NCI-H1436 (cell line): ENCODE measurements at places on chromosomes 3 and 15.

GRCh38 chr3:27613846-27614500, 108.2 kb downstream of the EOMES start:
- no peak for DNase-seq

GRCh38 chr3:149122721-149123578, 6.5 kb upstream of the HPS3 start:
- DNase-seq, result no peak

- no peak for DNase-seq
These were observed 3.6 kb downstream of the CEP19 start for GRCh38 chr3:196708467-196708866.

GRCh38 chr15:48062148-48062872, 58.5 kb upstream of the SLC24A5 start:
- DNase-seq, result peak; percentile 52

DNA sequence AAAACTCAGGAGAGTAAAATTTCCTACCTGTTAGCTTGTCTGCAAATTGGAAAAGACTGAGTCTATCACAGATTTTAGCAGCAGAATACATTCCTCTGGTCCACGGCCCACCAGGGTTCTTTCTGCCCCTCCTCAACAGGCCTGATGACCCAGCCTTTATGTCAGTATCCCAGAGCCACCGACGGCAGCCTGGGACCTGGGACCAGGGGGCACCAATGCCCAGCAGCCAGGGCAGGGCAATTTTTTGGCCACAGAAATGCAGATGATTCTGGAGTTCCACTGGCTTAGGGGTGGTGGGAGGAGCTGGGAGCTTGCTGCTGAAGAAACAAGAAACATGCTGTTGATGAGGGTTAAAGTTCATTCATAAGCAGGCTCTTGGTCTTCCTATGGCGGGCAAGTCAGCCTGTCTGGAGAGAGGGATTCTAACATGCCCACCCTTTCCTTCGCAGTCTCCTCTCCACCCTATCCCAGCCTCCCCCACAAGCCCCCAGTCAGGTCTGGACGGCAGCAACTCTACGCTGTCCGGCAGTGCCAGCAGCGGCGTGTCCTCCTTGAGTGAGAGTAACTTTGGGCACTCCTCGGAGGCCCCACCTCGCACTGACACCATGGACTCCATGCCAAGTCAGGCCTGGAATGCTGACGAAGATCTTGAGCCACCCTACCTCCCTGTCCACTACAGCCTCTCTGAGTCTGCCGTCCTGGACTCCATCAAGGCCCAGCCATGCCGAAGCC, 4.3 kb upstream of the MANF start:
- no peak for DNase-seq

DNA sequence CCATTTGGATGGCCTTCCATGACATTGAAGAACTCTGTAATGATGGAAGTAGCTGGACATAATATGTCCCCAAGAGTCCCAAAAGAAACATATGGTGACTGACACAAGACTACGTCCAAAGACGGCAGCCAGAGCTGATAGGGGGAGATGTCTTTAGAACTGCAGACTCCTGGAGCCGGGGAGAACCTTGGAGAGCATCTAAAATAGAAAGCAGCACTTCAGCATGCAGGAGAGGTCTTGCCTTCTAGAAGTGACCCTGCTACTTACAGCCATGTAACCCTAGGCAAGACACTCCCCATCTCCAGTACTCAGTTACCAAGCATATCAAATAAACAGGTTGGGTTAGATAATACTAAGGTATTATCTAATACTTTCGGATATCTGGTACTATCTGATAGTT, 143.8 kb upstream of the BCL6 start:
- DNase-seq, result no peak

- no peak for DNase-seq
These were observed 56.5 kb upstream of the ABHD17C start for GRCh38 chr15:80638553-80639167.

GRCh38 chr15:71654042-71654719, 156.2 kb upstream of the NR2E3 start:
- DNase-seq, result no peak

DNA sequence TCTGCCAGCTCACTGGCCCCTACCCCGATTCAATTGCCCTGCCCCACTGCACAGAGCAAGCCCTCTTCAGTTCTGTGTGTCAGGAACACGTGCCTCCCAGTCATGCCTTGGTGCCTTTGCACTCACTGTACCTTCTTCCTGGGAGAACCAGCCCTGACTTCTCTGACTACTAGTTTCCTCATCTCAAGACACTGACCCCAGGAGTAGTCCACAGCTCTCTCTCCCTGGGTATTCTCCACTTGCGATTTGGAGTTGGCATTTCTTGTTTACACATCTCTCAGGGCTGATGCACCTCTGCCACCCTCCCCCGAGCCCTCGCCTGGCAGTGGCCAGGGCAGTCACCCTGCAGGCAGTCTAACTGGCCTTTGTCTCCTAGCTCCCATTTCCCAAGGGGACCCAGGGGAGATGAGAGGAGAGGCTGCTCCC, 5.7 kb downstream of the CISH start:
- no peak for DNase-seq

GRCh38 chr3:55912880-55913279, 425.8 kb upstream of the WNT5A start:
- DNase-seq, result no peak

GRCh38 chr3:157754451-157754850, 251.2 kb upstream of the VEPH1 start:
- DNase-seq, result peak; percentile 48

GRCh38 chr3:15327941-15328340, 4.4 kb downstream of the SH3BP5 start:
- peak; percentile 11 for DNase-seq

DNA sequence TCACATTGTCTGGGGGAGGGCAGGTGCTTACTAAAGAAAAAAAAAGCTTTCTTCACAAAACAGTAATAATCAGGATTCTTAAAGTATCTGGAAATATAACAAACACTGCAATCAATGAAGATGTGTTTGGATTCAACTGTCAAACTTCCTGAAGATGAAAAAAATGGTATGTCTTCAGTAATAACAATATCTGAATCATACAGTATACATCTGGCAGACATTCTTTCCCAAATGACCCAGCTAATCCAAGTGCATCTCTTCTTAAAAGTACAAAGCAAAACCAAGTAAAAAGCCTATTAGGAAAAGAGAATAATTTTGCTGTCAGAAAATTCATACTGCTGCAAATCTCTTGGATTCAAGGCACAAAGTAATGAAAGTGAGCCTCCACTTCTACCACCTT, 145.0 kb upstream of the MCTP2 start:
- no peak for DNase-seq

- DNase-seq, result no peak
These were observed 16.6 kb upstream of the OSBPL11 start for GRCh38 chr3:125611908-125612307.

DNA sequence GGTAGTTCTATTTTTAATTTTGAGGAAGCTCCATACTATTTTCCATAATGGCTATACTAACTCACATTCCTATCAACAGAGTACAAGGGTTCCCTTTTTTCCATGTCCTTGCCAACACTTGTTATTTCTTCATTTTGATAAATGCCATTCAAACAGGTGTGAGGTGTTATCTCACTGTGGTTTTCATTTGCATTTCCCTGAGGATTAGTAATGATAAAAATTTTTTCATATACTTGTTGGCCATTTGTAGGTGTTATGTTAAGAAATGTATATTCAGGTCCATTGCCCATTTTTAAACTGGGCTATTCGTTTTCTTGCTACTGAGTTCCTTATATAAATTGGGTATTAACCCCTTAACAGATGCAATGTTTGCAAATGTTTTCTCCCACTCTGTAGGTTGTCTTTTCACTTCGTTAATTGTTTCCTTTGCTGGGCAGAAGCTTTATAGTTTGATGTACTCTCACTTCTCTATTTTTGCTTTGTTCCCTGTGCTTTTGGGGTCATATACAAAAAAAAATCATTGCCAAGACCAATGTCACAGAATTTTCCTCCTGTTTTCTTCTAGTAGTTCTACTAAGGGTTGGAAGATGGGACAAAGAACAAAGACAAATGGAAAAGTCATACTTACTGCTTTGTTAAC, 11.0 kb upstream of the VPS39 start:
- DNase-seq, result no peak

DNA sequence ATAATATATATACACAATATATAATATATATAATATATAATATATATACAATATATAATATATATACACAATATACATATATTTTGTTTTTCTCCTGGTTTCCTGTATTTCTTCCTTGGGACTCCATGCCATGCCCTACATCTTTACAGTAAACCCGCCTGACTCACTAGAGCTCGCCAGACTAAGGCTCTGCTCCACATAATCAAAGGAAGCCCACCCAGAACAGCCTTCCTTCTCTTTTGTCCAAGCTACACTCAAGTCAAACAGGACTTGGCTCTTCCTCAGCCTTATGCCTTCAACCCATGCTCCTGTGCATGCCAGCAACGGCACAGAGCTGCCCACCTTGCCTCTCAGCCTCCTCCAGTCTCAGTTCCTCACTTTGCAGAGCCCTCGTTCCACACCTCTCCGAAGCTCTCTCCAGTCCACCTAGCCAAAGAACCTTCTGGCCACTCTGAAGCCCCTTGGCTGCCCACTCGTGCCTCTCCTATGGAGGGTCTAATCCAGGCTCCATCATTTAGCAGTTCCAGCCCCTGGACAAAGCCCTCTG, 109.1 kb downstream of the RFTN1 start:
- DNase-seq, result no peak

- no peak for DNase-seq
These were observed 112.2 kb upstream of the MEF2A start for GRCh38 chr15:99453637-99454030.

DNA sequence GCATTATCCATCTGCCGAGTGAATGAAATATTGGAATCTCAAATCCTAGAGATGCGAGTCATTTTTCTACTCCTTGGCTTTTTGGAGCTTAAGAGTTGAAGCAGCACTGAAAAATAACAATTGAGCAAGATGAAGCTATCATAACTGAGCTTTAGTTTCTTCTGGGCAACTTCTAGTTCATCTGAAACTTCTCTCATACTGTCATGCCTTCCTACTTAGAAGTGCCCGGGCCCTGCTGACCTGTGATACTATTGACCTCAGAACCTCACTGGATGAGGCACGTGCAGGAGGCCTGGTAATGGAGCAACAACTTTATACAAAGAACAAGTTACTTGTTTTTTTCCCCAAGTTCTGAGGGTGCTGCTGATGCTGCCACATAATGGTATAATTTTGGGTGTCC, 48.5 kb upstream of the P3H2 start:
- DNase-seq, result no peak

- DNase-seq, result peak; percentile 21
These were observed 108.5 kb downstream of the CYP19A1 start for GRCh38 chr15:51229907-51230330.

DNA sequence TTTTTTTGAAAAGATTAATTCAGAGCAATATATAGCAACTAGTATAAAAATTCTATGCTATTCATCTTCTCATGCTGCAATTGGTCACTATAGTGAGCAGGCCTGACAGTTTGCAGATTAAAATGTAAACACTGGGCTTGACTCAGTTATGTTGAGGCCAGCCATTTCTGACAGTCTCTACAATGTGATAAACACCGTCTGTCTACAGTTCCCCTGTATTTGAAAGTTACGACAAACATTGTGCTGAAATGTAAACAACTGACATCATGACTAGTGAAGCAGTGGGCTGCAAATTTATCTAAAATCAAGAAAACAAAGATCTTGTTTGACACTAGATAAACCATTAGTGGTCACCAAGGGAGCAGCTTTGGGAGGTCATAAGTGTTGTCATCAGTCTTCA, 197.4 kb downstream of the ISL2 start:
- DNase-seq, result no peak

DNA sequence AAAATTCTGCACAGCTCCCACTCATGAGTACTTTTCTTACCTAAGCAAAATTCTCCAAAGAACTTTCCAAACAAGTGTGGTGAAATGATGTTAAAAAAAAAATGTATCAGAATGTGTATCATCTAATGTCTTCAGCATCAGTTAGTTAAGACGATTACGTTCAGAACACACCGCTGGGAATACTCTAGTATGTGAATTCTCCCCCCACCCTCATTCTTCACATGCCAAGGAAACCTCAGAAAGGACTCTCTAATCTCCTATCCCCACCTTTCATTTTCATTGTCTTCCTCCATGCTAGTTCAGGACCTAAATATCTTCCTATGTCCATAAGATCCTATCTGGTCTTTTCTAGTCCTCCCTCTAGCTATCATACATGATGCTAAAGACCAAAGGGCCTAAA, 457.4 kb downstream of the SHQ1 start:
- DNase-seq, result no peak

DNA sequence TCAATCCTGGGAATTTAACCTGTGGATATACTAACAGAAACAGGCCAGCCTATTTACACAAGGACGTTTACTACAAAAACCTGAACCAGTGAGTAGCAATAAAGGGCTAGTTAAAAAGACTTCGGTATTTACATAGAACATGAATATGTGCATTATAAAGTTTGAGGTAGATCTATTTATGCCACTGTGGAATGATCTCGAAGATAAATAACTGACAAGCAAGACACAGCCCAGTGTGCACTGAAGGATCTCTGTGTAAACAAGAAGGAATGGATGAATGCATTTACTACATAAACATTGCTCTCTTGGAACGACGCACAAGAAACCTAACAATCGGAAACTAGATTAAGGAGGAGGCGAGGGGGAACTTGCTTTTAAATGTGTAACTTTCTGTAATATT, 132.0 kb upstream of the NSMCE3 start:
- DNase-seq, result no peak

DNA sequence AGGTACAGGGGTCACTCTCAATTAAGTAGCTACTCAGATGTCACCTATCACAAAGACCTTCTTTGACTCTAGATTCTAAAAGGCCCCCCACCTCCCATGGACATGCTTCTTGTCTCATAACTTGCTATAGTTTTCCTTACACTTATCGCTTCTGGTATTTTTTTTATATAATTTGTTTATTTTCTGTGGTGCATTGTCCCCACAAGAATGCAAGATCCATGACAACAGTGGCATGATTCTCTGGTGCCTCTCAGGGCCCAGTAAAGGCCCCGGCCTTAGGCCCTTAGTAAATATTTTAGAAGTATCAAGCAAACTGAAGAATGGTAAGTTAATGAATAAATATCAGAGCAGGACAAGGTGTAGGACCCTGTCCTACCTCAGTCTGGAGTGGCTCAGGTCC, 248.6 kb downstream of the CBLB start:
- no peak for DNase-seq

DNA sequence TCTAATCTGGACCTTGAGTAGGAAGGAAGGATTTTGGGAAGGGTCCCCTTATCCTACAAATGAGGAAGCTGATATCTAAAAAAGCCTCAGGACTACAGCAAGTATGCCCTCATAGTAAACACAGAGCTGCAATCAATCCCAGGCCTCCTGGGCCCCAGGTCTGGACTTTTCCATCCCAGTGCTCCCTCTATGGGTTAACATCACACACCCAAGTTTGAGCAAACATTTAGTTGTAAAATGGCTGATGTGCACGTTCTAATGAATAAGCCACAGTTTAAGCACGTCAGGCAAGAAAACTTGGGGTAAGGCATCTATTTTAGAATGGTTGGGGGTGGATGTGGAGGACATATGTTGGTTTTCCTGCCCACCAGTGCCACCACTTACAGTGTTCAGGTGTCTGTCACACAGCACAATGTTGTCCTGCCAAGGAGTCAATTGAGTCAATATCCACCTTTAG, 44.3 kb upstream of the UBE2E1 start:
- DNase-seq, result no peak
